ENCODE measurements at places on chromosomes 12 and 14.
A peak's percentile ranks its signal among the peaks of the same experiment; 100 is the strongest.

DNA sequence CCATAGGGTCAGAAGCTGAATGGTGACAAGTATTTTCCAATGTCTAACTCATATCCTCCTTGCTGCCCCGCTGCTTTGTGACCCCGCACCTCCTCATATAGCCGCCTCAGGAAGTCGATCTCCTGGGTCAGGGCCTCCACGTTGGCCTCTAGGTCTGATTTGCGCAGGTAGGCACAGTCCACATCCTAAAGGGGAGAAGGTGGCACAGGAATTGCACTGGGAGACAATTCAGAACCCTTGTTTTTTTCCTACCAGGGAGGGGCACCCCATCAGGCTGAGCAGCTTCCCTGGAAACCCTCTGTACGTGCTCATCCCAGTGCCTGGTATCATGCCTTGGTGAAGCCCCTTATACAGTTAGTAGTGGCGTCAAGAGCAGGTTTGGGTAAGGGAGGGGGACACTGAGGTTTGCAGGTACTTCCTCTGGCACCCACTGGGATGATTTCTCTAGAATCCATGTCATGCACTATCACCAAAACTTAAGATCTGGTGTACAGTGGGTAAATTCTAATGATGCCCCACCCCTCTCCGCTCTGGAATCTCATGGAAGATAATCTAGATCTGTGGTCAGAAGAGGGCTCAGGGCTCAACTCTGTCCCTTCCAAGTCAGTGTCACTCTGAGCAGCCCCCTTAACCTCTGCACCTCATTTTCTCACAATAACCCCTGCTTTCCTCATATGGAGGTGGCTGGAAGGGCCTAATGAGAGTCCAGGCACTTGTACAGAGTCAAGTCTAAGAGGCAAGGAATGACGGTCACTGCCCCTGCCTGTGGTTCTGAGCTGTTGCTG, 20.1 kb upstream of the KRT86 start:
- no peak overlapping the region for H3K27ac ChIP-seq
- H3K4me3 ChIP-seq = no peak overlapping the region
- DNase-seq = no peak
- H3K27me3 ChIP-seq = peaks cover 6% of the 10 kb centered on the region
- peaks cover 33% of the 10 kb centered on the region for H3K4me1 ChIP-seq
- no peaks in the 10 kb centered on the region for H3K36me3 ChIP-seq

GRCh38 chr12:64452559-64453329, 824 bp downstream of the TBK1 start:
- H3K27me3 ChIP-seq = no peaks in the 10 kb centered on the region
- H3K27ac ChIP-seq = peak overlapping the region; percentile 65
- peak overlapping the region; percentile 89 for H3K4me3 ChIP-seq
- H3K36me3 ChIP-seq = peaks cover 3% of the 10 kb centered on the region
- DNase-seq = peak; percentile 97

DNA sequence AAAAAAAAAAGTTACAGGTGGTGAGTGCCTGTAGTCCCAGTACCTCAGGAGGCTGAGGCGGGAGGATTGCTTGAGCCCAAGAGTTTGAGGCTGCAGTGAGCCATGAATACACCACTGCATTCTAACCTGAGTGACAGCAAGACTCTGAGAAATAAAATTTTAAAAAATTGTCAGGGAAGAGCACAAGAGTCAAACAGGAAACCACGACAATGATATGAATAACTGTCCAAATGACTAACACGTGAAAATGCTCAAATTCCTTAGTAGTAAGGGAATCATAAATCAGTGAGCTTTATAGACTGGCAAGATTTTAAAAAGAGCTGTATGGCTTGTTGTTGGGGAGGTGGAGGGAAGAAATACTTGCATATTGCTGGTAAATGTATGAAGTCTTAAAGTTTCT, 12.9 kb upstream of the ASPG start:
- DNase-seq = no peak

- no peaks in the 10 kb centered on the region for H3K36me3 ChIP-seq
- H3K27me3 ChIP-seq = peaks cover 24% of the 10 kb centered on the region
- no peak overlapping the region for H3K27ac ChIP-seq
Observed at GRCh38 chr12:110917467-110917866, 2.9 kb downstream of the MYL2 start.

DNA sequence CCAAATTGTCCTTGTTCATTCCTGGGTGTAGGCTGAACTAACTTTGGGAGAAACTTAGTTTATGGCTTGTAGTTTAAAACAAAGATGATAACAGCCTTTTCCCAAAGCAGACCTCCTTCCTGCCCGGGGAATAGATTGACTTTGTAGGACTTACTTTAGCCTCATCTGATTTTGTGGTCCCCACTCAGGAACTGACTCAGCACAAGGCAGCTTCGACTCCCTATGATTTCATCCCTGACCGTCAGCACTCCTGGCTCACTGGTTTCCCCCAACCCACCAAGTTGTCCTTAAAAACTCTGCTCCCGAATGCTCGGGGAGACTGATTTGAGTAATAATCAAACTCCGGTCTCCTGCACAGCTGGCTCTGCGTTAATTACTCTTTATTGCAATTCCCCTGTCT, 40.1 kb upstream of the DDHD1 start:
- peak; percentile 60 for DNase-seq
- no peaks in the 10 kb centered on the region for H3K27me3 ChIP-seq
- no peaks in the 10 kb centered on the region for H3K36me3 ChIP-seq
- no peaks in the 10 kb centered on the region for H3K4me1 ChIP-seq

DNA sequence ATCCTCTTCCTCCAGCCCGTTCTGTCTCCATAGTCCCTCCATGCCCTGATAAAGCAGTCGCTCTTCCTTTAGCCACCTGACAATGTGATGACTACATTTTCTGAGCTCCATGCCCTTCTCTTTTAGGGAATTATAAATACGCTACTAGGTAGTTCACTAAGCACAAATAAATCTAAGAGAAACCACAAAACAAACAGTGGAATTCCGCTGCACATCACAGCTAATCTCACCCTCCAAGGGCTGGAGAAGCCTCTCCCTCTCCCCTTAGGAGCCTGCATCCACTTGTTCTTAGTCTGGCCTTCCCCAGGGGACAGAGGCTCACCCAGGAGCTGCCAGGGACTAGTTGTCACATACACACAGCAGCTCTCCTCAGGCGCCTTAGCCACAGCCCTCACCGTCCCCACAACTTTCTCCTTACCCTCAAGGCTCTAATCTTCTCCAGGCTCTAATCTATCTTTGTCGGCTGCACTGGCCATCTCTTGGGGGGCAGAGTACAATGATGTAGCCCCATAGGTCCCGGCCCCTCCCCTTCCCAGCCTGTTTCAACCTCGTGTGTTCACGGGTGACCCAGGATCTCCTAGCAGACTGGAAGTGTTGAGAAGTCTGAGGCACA, 55.9 kb upstream of the GPR68 start:
- H3K4me3 ChIP-seq = no peak overlapping the region
- no peaks in the 10 kb centered on the region for H3K36me3 ChIP-seq
- peaks cover 7% of the 10 kb centered on the region for H3K4me1 ChIP-seq
- DNase-seq = peak; percentile 10

GRCh38 chr14:50388256-50388931, 8.3 kb downstream of the CDKL1 start:
- H3K4me3 ChIP-seq = no peak overlapping the region
- peaks cover 12% of the 10 kb centered on the region for H3K4me1 ChIP-seq

GRCh38 chr12:31662176-31662849, 2.8 kb downstream of the ETFBKMT start:
- H3K4me1 ChIP-seq = peaks cover 4% of the 10 kb centered on the region
- H3K4me3 ChIP-seq = no peak overlapping the region

- peaks cover 3% of the 10 kb centered on the region for H3K36me3 ChIP-seq
- no peak overlapping the region for H3K27ac ChIP-seq
- H3K4me3 ChIP-seq = no peak overlapping the region
- H3K27me3 ChIP-seq = no peaks in the 10 kb centered on the region
- H3K4me1 ChIP-seq = peaks cover 1% of the 10 kb centered on the region
Observed at GRCh38 chr12:32261638-32262037, 137.7 kb upstream of the FGD4 start.

DNA sequence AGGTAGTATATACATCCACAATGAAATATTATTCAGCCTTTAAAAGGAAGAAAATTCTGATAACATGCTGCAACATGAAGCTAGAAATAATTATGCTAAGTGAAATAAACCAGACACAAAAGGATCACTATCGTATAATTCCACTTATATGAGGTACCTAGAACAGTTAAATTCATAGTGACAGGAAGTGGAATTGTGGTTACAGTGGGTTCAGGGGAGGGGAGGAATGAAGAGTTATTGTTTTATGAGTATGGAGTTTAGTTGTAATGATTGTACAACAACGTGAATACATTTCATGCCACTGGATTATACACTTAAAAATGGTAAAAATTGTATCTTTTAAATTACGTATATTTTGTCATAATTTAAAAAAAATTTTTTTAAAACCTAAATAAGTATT, 21.0 kb downstream of the EEA1 start:
- H3K4me3 ChIP-seq = no peak overlapping the region
- H3K36me3 ChIP-seq = no peaks in the 10 kb centered on the region
- H3K4me1 ChIP-seq = peaks cover 3% of the 10 kb centered on the region
- no peak for DNase-seq

DNA sequence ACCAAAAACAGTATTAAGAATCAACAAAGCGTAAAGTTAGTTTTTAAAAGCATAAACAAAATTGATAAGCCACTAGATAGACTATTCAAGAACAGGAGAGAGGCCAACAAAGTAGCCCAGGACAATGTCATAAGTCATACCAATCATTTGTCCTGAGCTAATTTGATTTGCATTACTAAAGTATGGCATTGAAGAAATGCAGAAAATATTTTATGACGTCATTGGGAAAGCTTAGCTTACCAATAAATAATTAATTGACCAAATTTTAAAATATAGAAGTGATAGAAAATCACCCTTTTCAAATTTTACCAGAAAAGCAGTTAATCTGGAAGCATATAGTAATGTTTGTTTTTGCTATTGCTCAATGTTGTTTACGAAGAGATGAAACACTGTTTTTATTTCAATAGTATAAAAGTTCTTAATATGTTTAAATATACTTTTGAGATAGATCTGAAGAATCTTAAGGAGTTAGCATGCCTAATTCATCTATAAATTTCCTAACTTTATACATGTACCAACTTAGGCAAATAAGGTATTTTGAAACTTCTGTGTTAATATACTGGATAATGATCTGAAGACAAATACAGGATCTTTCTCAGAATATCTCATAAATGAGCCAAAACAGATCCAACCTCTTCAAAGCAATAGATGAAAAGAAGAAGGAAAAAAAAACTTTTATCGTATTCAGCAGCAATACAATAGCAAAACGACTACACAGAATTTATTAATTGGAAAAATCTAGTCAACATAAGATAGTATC, 1118.5 kb downstream of the SLC16A7 start:
- no peaks in the 10 kb centered on the region for H3K4me1 ChIP-seq
- no peak for DNase-seq

- H3K36me3 ChIP-seq = no peaks in the 10 kb centered on the region
- H3K4me1 ChIP-seq = no peaks in the 10 kb centered on the region
- no peak overlapping the region for H3K27ac ChIP-seq
- no peak overlapping the region for H3K4me3 ChIP-seq
- H3K27me3 ChIP-seq = no peaks in the 10 kb centered on the region
Observed at GRCh38 chr14:96920023-96920422, 122.8 kb downstream of the VRK1 start.

GRCh38 chr12:102564026-102564425, 83.7 kb upstream of the IGF1 start:
- H3K27ac ChIP-seq = no peak overlapping the region
- H3K27me3 ChIP-seq = no peaks in the 10 kb centered on the region
- peaks cover 10% of the 10 kb centered on the region for H3K4me1 ChIP-seq
- no peaks in the 10 kb centered on the region for H3K36me3 ChIP-seq
- H3K4me3 ChIP-seq = no peak overlapping the region

GRCh38 chr14:97603201-97603600, 806.0 kb downstream of the VRK1 start:
- DNase-seq = no peak
- H3K4me3 ChIP-seq = no peak overlapping the region
- H3K4me1 ChIP-seq = no peaks in the 10 kb centered on the region
- no peaks in the 10 kb centered on the region for H3K27me3 ChIP-seq
- H3K27ac ChIP-seq = no peak overlapping the region
- no peaks in the 10 kb centered on the region for H3K36me3 ChIP-seq

DNA sequence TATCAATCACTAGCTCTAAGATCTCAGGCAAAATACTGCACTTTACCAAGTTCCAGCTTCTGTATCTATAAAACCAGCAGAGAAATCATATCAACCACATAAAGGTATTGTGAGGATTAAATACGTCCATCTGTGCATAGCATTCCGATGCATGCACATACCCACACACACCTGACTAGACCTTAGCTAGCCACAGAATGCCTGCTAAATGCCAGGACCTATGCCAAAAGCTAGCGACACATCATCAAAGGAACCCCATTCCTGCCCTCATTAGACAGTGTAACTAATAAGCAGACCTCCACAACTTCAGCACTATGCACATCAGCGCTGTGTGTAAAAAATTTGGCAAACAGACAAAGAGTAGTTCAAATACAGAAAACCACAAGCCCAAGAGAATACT, 185.2 kb downstream of the SLC2A13 start:
- H3K27me3 ChIP-seq = no peaks in the 10 kb centered on the region
- no peaks in the 10 kb centered on the region for H3K36me3 ChIP-seq
- no peaks in the 10 kb centered on the region for H3K4me1 ChIP-seq
- no peak for DNase-seq

DNA sequence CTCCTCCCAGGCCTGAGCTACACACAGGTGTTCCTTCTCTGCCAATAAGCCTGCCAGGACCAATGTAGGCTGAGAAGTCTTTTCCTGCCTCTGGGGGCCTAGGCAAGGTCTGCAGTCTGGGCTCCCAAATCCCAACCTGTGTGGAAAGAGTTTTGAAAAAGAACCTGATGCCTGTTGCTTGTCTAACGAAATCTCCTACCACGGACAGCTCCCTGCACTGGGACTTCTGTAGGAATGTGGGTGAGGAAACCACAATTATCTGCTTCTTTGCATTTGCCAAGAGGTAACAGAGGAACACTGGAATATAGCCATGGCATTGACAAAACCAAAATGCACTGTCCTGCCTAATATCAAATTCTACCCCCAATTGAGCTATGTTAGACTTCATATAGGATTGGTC, 877.0 kb upstream of the TMEM132C start:
- no peak overlapping the region for H3K27ac ChIP-seq
- peak; percentile 55 for DNase-seq
- peaks cover 18% of the 10 kb centered on the region for H3K27me3 ChIP-seq
- no peak overlapping the region for H3K4me3 ChIP-seq
- peaks cover 5% of the 10 kb centered on the region for H3K4me1 ChIP-seq
- no peaks in the 10 kb centered on the region for H3K36me3 ChIP-seq

GRCh38 chr12:52867642-52868041, 18.8 kb upstream of the KRT78 start:
- no peak overlapping the region for H3K27ac ChIP-seq
- H3K27me3 ChIP-seq = peaks cover 5% of the 10 kb centered on the region
- H3K4me3 ChIP-seq = no peak overlapping the region

Data from mesenchymal stem cell (in vitro differentiated cells and primary cell).